ENCODE measurements at places on chromosomes 2 and 18.

DNA sequence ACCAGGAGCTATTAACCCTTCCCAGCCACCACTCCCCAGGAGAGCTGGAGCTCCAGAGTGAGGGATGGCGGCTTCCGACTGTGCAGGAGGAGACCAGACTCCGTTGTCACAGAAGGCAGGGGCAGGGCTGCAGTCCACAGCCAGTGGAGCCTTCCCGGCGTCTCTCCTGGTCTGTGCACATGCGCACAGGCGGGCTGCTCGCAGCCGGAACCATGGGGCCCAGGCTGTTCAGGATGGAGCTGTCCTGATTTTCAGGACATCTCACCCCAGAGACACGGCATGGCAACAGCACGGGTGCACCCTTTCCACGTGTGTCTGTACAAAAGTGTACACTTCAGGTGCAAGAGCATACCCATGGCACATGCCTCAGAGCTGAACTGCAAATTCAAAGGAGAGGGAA, 28.9 kb downstream of the EIPR1 start:
- DNase-seq: no peak

GRCh38 chr2:22450831-22451230, 934.1 kb upstream of the KLHL29 start:
- no peak for DNase-seq

GRCh38 chr2:224111576-224111975, 72.5 kb upstream of the SERPINE2 start:
- DNase-seq: no peak

DNA sequence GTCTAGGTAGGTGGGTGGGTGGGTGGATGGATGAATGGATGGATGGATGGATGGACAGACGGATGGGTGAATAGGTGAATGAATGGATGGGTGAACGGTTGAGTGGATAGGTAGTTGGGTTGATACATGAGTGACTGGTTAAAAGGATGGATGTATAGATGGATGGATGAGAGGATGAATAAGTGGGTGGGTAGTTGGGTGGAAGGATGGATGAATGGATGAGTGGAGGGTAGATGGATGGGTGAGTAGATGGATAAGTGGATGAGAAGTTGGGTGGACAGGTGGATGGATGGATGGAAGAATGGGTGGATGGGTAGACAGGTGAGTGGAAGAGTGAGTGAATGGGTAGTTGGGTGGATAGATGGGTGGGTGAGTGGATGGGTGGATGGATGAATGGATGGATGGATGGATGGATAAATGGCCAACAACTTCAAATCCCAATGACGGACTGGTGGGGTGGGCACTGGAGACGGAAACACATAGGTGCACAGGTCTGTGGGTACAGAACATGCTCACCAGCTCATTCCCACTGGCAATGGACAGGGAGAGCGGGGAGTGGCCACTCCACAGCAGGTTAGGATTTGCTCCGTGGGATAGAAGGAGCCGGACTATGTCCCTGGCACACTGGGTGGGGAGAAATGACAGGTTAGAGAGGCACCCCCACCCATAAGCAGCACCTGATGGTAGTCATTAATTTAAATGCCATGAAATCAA, 48.8 kb downstream of the ANKMY1 start:
- DNase-seq: no peak

DNA sequence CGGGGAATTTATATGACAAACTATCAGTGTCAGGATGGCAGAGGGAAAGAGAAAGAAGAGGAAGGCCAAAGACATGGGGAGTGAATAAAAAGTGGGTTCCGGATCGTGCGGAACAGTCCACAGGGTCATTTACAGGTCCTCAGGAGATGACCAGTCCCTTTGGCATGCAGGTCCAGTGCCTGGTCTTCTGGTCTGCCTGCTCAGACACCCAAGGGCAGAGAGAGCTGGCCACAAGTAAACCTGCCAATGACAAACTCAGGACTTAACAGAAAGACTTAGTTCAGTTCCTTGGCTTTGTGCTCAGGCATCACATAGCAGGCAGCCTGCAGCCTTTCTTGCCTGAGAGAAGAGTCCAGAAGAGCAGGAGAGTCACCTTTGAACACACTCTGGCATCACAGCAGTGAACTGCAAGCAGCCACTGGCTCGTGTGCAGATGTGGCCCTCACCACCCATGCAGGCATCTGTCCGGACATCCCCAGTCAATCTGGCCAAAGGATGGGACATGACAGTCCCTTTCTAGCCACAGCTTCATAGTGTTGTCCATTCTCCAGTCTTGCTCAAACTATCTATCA, 14.0 kb downstream of the TMEM127 start:
- DNase-seq: no peak

DNA sequence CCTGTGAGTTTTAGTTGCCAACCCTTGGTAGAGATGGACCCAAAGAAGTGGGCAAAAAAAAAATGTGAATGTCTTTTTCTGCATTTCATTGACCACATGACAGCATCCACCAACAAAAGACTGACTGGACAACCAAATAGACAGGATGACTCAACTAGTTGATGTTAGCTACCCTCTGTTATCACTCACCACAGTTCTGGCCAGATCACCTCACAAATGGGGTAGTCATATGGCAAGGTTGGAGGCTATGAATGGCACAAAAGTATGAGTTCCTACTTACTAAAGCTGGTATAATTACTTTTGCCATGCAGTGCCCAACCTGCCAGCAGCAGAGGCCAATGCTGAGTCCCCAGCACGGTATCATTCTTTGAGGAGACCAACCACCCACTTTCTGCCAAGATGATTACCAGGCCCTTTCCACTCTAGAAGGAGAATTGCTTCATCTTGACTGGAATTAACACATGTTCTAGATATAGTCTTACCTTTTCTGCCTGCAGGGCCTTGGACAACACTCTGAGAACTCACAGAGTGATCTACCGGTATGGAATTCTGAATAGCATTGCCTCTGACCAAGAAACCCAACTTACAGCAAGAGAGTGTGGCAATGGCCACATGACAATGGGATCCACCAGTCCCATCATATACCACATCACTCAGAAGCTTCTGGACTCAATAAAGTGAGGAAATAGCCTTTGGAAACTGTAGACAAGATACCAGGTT, 20.1 kb upstream of the TCF7L1 start:
- DNase-seq: no peak

- DNase-seq: no peak
Measured at GRCh38 chr18:43175257-43175656, 59.8 kb upstream of the RIT2 start.

GRCh38 chr2:233153146-233153798, 93.1 kb downstream of the INPP5D start:
- no peak for DNase-seq

GRCh38 chr2:11745613-11746375, 638 bp upstream of the LPIN1 start:
- DNase-seq: no peak

DNA sequence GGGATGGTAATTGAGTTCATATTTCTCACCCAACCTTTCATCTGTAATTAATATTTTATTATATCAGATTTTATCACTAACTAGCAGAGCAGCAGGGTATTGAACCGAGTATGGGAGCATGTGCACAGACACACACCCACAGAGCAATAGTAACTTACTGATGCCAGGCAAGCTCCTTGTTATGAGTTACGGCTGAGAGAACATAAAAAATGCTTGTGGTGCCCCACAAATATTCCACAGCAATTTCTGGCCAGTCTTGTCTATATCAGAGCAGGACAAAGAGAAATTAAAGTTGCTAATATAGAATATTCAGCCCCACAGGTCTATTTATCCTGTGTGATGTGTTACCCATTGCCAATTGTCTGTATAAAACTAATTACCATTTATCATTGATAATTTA, 501.8 kb upstream of the RAB12 start:
- no peak for DNase-seq

DNA sequence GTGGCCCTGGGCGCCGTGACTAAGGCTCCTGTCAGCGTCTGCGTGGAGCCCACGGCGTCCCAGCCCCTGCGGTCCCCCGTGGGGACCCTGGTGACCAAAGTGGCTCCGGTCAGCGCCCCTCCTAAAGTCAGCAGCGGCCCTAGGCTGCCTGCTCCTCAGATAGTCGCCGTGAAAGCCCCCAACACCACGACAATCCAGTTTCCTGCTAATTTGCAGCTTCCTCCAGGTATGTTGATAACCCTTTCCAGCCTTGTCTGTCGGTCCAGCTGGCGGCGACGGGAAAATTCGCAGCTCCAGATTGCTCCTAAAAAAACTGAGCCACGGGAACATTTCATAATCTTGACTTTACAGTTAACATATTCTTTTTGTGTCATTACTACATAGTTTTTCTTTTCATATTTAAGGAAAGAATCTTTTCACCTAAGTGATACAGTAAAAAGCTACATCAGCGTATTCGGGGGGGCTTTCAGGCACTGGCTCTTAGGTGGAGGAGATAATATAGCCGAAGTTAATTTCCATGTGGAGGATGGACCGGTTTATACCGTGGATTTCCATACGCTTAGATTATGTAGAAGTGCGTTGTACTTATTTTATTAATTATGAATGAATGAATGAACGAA, 916 bp downstream of the TAF4B start:
- no peak for DNase-seq

GRCh38 chr2:231727621-231728020, 19.3 kb downstream of the PTMA start:
- DNase-seq: no peak

GRCh38 chr2:38155-38554, 8.2 kb downstream of the FAM110C start:
- DNase-seq: no peak

DNA sequence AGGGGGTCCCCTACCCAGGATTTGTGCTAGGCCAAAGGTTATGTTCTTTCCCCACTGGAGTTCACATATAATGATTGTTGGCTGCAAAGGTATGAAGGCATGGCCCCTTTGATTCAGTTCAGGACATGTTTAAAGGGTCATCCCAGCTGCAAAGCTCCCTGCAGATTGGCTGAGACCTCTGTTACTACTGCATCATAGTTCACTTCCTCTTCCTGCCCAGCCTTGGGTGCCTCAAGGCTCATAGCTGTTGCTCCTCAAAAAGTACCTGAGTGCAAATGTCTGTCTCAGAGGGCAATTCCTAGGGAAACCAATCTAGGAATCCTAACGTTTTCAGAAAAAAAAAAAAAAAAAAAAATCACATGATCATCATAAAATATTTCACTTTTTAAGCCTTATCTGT, 125.1 kb downstream of the ATL2 start:
- DNase-seq: no peak

- no peak for DNase-seq
Measured at GRCh38 chr18:23057096-23057495, 78.2 kb upstream of the CABLES1 start.

DNA sequence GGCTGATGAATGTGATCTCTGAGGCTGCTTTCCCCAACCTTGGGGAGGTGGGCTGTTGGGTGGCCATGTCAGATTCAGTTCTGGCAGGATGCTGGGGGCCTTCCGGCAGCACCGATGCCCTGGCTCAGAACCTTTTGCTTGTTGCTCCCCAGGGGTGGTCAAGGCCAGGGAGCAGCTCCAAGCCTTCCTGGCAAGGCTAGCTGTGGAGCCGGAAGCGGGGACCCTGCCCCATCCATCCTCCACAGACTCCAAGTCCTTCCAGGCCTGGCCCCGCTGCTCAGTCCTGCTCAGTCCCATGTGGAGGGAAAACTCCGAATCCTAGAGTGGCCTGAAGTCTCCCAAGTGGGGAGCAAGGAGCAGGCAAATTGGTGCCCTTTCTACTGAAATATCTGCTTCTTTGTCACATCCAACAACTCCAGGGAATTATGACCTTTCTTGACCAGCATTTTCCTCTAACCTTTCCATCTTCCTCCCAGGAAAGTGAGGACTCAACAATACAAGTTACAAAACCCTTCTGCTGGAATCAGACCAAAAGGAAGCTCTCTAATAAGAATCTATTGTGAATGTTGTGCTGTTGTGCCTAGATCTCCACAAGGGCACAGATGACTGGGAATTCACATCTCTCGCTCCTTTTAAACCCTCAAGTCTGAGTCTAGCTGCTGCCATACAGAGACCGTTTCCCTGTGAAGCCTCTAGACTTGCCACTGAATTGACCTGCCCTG, 134.0 kb downstream of the MCFD2 start:
- no peak for DNase-seq

- DNase-seq: no peak
Measured at GRCh38 chr18:50992351-50992762, 24.5 kb downstream of the ELAC1 start.

- peak; percentile 48 for DNase-seq
Measured at GRCh38 chr18:32019251-32019948, 775 bp downstream of the RNF125 start.

- no peak for DNase-seq
Measured at GRCh38 chr2:23563151-23563550, 178.2 kb downstream of the KLHL29 start.

- no peak for DNase-seq
Measured at GRCh38 chr2:100237770-100238169, 84.5 kb downstream of the LONRF2 start.

GRCh38 chr2:118858485-118859156, 11.2 kb upstream of the EN1 start:
- DNase-seq: no peak

GRCh38 chr2:47075361-47076125, 79.6 kb downstream of the STPG4 start:
- DNase-seq: no peak

GRCh38 chr2:70494293-70494886, 59.2 kb downstream of the TGFA start:
- no peak for DNase-seq

DNA sequence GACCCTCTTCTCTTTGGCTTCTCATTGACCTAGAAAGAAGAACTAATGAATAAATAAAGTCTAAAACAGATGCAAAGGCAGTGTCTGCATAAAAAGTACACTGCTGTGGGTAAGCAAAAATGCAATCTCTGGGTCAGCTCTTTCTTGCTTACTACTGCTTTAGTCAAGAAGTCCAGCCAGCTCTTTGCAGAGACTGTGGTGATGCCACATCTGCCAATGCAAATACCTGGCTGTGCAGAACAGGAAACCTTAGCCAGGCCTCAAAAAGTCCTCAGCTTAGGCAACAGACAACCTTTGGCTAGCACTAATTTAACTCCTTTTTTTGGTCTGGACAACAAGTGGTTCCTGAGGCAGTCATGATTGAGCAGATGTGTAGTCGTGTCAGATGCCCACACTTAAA, 73.6 kb upstream of the RND3 start:
- DNase-seq: no peak

- DNase-seq: no peak
Measured at GRCh38 chr2:151021747-151022452, 239.8 kb downstream of the RBM43 start.

DNA sequence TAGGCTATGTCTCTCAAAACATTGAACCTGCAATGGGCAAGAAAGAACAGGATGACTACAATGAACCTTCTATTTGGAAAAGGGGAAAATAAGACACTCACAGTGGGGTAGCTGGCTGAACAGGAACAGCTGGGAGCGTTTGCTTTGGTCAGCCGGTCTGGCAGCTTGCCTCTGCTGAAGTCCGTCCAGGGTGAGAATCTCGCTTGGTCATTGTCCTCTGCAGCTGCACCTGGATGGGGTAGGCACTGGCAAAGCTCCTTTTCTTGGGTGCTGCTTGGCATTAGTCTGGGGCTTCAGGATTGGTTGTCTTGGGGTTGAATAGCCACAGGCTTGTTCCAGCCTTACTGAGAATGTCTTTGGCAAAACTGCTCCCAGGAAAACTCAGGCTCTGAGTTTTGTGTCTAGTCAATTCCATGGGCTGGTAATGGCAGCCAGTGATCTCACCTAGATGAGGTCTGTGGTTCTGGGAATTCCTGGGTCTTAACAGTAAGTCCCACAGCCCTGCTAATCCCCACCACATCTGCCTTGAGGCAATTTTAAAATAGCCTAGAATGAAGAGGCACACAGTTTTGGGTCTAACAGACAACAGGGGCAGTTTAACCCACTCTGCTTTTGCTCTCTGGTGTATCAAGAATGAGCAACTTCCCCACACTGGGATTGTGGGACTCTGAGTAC, 13.4 kb downstream of the NEDD4L start:
- DNase-seq: no peak

- DNase-seq: no peak
Measured at GRCh38 chr2:227296671-227297405, 28.2 kb upstream of the MFF start.

GRCh38 chr18:5628512-5629255, 84.9 kb upstream of the EPB41L3 start:
- DNase-seq: peak; percentile 12
